ENCODE measurements at places on chromosomes 11 and 22. TPM values are rescaled to one million over a fixed set of nuclear protein-coding genes. Genes with fewer than 3 reads are reported as not detected.

Gene CTSF
- 29.0 TPM for total RNA-seq

Gene JHY
- 1.6 TPM for total RNA-seq

GRCh38 chr11:121615501-121615900 is 162.7 kb upstream of the SORL1-AS1 start:
- no peaks in the 10 kb centered on the region for H3K36me3 ChIP-seq
- no peaks in the 10 kb centered on the region for H3K27me3 ChIP-seq
- no peak for DNase-seq
- H3K4me3 ChIP-seq: no peak overlapping the region
- H3K27ac ChIP-seq: no peak overlapping the region

DNA sequence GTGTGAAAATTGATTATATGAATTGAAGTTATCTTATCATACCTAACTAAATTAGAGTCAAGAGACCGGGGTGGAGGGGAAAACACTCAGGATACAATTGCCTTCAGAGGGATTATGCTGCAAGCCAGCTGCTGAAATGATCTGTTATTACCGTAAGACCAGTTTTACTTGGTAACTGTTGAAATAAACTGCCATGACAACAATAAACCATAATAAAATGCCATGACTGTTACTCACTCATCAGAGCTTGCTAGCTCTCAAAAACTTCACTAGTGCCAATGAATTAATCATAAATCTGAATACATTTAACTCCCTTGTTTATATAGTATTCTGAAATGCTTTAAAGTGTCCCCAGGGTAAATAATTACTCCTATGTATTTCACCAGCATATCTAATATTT is 68.2 kb downstream of the CASP12 start:
- H3K27ac ChIP-seq: no peak overlapping the region
- H3K4me1 ChIP-seq: no peaks in the 10 kb centered on the region
- DNase-seq: peak; percentile 61
- H3K4me3 ChIP-seq: no peak overlapping the region
- H3K36me3 ChIP-seq: no peaks in the 10 kb centered on the region

GRCh38 chr11:124639186-124639585 is 16.5 kb downstream of the TBRG1 start:
- H3K4me1 ChIP-seq: no peaks in the 10 kb centered on the region
- H3K36me3 ChIP-seq: peaks cover 35% of the 10 kb centered on the region
- no peak overlapping the region for H3K4me3 ChIP-seq
- no peaks in the 10 kb centered on the region for H3K27me3 ChIP-seq
- no peak for DNase-seq

GRCh38 chr11:35143297-35144135 is 4.5 kb downstream of the CD44 start:
- no peak for DNase-seq
- H3K27me3 ChIP-seq: peaks cover under 1% of the 10 kb centered on the region
- no peak overlapping the region for H3K4me3 ChIP-seq
- H3K36me3 ChIP-seq: peaks cover 12% of the 10 kb centered on the region

- no peaks in the 10 kb centered on the region for H3K27me3 ChIP-seq
- H3K36me3 ChIP-seq: no peaks in the 10 kb centered on the region
- H3K27ac ChIP-seq: no peak overlapping the region
- peaks cover 4% of the 10 kb centered on the region for H3K4me1 ChIP-seq
- H3K4me3 ChIP-seq: no peak overlapping the region
Observed at GRCh38 chr11:129849447-129850130, 33.9 kb downstream of the TMEM45B start.

- peaks cover 45% of the 10 kb centered on the region for H3K27me3 ChIP-seq
- H3K27ac ChIP-seq: no peak overlapping the region
- H3K4me3 ChIP-seq: no peak overlapping the region
- peak; percentile 40 for DNase-seq
- H3K36me3 ChIP-seq: peaks cover 8% of the 10 kb centered on the region
Observed at GRCh38 chr11:57474017-57474802, 13.9 kb downstream of the RTN4RL2 start.

DNA sequence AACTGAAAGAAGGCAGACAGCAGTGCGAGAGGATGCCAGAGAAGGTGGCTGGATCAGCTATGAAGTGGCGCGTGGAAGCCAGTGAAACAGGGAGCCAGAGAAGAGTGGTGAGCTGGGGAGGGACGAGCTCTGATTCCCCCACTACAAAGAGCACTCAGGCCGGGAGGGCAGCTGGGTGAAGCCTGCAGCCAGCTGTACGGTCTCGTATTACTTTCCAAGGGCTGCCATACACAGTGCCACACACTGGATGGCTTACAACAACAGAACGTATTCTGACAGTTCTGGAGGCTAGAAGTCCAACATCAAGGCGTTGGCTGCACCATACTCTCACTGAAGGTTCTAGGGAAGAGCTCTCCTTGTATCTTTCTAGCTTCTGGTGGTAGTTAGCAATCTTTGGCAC is 47.1 kb upstream of the WNT11 start:
- no peaks in the 10 kb centered on the region for H3K36me3 ChIP-seq
